HCT116 (cell line): ENCODE measurements at places on chromosomes 11 and 22. TPM values are rescaled to one million over a fixed set of nuclear protein-coding genes. Genes with fewer than 3 reads are reported as not detected.

- no peak for DNase-seq
These were observed 34.0 kb downstream of the AMPD3 start for GRCh38 chr11:10488934-10489691.

DNA sequence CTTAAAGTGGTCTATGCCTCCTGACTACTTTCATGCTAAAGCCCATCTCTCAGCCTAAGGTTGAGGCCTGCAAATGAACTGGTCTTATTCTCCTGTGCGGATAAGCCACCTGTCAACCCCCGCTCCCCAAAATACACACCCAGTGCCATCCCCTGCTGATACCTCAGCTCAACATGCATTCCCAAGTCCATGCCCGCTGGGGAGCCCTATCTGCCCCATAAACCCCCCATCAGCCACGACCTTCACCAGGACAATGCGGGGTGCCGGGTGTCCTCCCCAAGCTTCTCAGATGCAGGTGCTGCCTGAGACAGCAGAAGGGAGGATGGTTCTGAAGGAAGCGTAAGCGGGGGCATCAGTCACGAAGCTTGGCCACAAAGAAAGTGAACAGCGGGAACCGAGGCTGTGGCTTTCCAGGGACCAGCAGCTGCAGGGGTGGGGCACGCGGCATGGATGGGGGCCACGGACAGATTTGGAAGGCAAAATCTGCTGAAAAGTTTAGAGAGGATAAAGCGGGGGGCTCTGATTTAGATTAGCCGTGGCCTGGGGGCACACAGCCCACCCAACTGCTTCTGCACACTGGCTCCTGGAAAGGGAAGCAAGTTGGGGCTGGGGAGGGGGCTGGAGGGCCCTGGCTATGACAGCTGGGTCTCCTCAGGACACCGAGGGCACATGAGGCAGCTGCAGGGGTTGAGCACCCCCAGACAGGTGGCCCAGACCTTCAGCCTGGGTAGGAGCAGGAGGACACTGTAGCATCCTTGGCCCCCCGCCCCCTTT, 1391.9 kb downstream of the TBC1D22A start:
- no peak for DNase-seq

CBLIF gene
- total RNA-seq, result not detected

BIK gene
- total RNA-seq, result 31.0 TPM

- DNase-seq, result no peak
These were observed 761.4 kb downstream of the KCNA4 start for GRCh38 chr11:29255401-29255800.

PLAAT4 gene
- 0.52 TPM for total RNA-seq

- DNase-seq, result no peak
These were observed 85.3 kb upstream of the SORL1-AS1 start for GRCh38 chr11:121538054-121538453.

- no peak for DNase-seq
These were observed 78.3 kb downstream of the PAK1 start for GRCh38 chr11:77395460-77396173.

DNA sequence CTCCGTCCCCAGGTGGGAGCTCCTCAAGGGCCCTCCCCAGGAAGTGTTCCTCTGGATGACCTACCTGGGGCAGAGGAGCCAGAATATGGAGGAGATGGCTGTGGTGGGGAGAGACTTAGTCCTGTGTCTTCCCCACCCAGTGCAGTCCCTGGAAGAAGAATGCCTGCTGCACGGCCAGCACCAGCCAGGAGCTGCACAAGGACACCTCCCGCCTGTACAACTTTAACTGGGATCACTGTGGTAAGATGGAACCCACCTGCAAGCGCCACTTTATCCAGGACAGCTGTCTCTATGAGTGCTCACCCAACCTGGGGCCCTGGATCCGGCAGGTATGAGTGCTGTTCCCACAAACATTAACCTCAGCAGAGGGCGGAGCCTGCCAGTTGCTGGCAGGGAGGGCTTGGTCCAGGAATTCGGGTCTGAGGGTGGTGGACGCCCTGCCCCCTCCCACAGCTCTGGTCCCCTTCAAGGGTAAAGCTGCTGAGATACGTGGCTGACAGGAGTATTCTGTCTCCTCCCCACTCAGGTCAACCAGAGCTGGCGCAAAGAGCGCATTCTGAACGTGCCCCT, 3.4 kb downstream of the FOLR3 start:
- DNase-seq, result no peak

DNA sequence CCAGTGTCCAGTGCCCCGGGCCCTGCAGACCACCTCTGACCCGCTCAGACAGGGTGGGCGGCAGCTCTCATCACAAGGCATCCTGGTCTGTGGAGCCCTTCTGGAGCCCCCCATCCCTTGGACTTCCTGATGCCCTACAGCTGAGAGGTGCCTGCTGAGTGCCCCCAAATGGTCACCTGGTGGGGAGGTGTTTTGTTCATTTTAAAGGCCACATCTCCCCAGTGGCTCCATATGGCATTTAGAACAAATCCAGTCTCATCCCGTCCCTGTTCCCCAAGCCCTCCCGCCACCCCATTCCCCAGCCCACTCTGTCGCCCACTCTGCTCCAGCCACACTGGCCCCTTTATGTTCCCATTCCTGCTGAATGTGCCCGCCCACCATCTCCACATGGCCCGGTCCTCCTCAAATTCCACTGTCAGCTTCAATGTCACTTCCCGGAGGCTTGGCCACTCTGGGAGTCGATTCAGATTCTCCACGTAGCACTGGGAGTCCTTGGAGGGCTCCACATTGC, 32.8 kb downstream of the OSBPL5 start:
- no peak for DNase-seq

GRCh38 chr11:41201156-41201555, 258.3 kb downstream of the LRRC4C start:
- no peak for DNase-seq

DNA sequence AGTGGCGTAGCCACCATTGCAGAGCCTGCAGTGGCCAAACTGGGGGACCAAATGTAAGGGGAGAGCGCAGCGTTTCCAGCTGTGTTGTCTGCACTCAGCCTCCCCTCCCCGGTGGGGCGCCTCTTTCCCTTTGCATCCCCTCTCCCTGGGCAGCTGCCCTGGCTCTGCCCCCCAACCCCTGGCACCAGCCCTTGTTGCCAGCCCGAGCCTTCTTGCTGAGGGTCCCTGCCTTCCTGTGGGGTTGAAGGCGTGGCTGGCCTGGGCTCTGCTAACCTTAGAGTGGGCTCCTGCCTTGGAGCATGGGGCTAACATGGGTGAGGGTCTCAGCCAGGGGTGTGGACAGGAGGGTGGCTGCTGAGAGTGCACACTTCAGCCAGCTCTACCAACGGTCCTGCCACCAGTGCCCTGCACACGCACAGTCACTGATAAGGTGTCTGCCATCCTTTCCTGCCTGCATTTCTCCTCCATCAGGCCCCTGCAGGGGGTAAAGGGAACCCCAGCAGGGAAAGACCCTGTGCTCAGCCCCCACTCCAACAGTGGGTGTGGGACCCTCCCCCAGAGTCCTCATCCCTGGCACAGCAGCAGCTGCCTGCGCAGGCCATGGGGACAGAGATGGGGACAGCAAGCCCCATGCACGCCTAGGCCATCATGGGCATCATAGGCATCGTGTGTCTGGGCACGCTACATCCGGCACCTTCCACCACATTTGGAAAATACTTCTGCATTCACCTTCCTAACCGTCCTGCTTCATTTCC, 43.5 kb downstream of the CERK start:
- DNase-seq, result no peak

DNA sequence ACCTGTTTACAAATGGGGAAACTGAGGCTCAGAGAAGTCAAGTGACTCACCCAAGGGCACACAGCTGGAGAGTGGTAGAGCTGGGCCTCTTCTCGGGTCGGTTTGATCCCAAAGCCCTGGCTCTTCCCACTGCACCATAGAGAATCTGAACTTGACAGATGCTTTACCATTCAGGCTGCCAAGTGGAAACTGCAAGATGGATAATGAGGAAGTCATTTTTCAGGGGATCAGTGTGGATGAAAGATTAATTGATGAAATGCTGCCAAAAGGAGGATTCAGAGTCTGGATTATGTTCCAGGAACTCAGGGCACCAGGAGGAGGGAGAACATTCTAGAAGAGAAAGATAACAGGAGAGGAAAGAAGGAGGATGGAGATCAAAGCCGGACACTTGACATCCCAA, 185.9 kb upstream of the ZBED5 start:
- DNase-seq, result no peak

GRCh38 chr11:61769946-61770683, 17.7 kb downstream of the MYRF start:
- no peak for DNase-seq

FOLR1 gene
- 4.8 TPM for total RNA-seq

GDPD4 gene
- total RNA-seq, result not detected

- DNase-seq, result no peak
These were observed 558.1 kb downstream of the INSC start for GRCh38 chr11:15672825-15673224.

ZPR1 gene
- 56.3 TPM for total RNA-seq

DNA sequence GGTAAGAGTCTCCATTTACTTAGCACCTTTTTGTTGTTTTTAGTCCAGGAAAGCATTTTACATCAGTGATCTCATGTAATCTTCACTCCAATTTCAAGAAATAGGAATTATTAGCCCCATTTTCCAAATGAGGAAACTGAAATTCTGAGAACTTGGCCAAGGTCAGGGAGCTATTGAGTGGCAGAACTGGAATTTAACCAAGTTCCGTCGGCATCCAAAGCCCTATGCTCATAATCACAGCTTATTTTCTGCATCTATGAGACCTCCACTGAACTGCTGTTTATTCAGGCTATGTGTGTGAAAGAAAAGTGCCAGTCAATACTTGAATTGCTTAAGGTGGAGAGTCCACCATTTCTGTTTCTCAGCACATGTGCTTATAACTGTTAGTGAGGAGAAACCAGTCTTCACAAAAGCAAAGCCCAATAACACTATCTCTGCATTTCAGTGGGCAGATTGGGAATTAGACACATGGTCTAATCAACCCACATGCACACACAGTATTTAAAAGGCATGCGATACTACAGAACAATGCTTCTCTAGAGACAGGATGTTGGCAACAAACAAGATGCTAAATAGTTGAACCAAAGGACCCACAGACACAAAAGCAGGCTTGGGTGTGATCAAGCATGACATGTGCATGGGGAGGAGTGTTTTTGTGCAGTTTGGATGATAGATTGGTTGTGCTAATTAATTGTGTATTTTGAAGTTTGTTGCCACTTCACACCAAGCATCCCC, 780.6 kb downstream of the OPCML start:
- no peak for DNase-seq

ANKRD49 gene
- total RNA-seq, result 8.2 TPM

DNA sequence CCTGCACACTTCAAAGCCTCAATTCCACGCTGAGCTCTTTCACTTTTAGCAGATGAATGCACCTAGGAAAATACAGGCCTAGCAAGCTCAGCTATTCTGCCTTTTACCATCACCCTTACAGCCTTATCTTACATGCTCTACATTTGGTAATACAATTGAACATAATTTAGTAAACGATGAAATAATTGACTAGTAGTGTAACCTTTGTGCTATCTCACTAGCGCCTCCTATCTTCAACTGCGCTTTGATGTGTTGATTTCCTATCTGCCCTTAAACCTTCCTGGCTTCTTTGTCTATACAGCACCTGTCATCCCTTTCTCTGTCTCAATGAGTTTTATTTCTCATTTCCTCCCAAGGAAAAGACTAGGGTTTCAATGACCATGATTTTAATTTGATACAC, 149.7 kb downstream of the LRRC4C start:
- DNase-seq, result no peak

TMPRSS13 gene
- total RNA-seq, result 0.52 TPM
